ENCODE measurements at places on chromosomes 16 and 17.

DNA sequence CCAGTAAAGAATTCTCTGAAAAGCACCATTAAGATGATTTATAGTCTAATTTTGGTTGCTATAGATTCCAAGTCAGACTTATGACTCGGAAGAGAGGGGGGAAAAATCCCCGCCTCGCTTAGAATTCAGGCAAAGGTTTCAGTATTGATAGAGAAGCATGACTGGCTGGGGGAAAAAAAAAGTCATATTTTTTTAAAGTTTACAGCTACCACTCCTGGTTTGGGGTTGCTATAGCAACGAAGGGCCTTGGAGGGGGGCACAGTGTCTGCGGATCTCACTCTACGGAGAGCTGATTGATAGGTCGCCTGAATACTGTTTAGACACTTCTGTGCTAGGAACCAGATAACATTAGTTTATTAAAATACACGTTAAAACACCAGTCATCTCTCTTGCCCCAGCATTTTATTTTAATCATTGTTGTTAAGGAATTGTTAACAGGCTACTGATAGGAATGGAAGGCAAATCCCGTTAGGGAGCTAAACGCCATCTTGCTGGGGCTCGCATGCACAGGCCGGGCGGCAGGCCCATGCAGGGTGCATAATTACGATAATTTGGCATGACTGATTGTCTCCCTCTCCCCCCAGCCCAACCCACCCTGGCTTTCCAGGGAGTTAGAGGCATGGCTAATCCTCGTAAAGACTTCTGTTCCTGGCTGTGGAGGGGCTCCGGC is 380.0 kb upstream of the XYLT1 start:
- no peaks in the 10 kb centered on the region for H3K36me3 ChIP-seq
- H3K27me3 ChIP-seq: no peaks in the 10 kb centered on the region
- no peak overlapping the region for H3K27ac ChIP-seq
- H3K4me3 ChIP-seq: no peak overlapping the region
- H3K4me1 ChIP-seq: no peaks in the 10 kb centered on the region
- DNase-seq: no peak

GRCh38 chr17:77373299-77374169 is 232.8 kb downstream of the SEC14L1 start:
- H3K36me3 ChIP-seq: no peaks in the 10 kb centered on the region
- peak; percentile 51 for DNase-seq
- no peaks in the 10 kb centered on the region for H3K27me3 ChIP-seq
- peaks cover 72% of the 10 kb centered on the region for H3K4me1 ChIP-seq
- H3K27ac ChIP-seq: peak overlapping the region; percentile 82
- H3K4me3 ChIP-seq: peak overlapping the region; percentile 94

DNA sequence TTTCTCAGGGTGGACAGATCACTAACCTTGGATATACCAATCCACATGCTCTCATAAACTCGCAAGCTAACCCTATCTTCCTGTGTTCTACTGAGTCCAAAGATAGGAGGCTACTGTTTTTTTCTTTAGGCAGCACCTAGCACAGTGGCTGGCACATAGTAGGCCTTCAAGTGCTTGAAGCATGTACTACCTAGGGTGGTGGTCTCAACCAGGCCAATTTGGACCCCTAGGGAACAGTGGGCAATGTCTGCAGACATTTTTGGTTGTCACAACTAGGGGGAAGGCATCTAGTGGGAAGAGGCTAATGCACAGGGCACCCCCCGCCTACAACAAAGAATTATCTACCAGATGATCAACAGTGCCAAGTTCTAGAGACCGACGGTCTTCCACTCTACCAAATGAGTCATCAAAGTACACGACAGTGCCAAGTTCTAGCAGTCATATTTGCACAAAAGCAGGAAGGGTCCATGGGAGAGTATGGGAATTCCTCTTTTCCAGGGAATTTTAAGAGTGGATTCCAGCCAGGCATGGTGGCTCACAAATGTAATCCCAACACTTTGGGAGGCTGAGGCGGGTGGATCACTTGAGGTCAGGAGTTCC is 390.3 kb downstream of the SLC39A11 start:
- no peaks in the 10 kb centered on the region for H3K36me3 ChIP-seq
- H3K27ac ChIP-seq: no peak overlapping the region
- no peaks in the 10 kb centered on the region for H3K4me1 ChIP-seq
- H3K27me3 ChIP-seq: no peaks in the 10 kb centered on the region
- DNase-seq: no peak

DNA sequence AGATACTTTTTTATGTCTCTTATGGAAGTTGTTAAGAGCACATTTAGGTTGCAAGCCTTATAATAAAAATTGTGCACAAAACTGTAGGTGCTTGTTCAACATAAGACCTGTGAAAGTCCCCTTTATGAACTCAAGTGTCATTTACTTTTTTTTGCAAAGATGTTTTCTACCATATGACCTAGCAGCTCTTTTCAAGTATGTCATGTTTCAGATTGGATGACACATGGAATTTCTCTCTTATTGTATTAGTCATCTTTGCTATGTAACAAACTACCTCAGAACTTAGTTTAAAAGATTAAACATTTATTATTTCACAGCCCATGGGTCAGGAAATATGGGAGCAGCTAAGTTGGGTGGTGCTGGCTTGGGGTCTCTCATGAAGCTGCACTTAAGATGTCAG is 57.9 kb downstream of the PHKB start:
- no peak for DNase-seq
- no peak overlapping the region for H3K27ac ChIP-seq
- no peaks in the 10 kb centered on the region for H3K27me3 ChIP-seq
- no peak overlapping the region for H3K4me3 ChIP-seq
- H3K4me1 ChIP-seq: peaks cover 12% of the 10 kb centered on the region

GRCh38 chr16:85984231-85984880 is 85.4 kb downstream of the IRF8 start:
- DNase-seq: no peak
- H3K27ac ChIP-seq: no peak overlapping the region
- no peak overlapping the region for H3K4me3 ChIP-seq
- H3K4me1 ChIP-seq: no peaks in the 10 kb centered on the region
- H3K27me3 ChIP-seq: no peaks in the 10 kb centered on the region
- H3K36me3 ChIP-seq: no peaks in the 10 kb centered on the region

DNA sequence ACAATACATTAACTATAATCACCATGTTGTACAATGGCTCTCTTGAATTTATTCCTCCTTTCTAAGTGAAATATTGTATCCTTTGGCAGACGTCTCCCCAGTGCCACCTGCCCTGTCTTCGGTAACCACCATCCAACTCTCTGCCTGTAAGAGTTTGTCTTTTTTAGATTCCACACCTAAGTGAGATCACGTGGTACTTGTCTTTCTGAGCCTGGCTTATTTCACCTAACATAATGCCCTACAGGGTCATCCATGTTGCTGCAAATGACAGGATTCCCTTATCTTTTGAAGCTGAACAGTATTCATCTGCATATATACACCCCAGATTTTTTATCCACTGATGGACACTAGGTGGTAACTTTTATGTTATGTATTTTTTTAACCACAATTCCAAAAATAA is 24.2 kb downstream of the ORC6 start:
- H3K4me3 ChIP-seq: no peak overlapping the region
- no peak for DNase-seq
- H3K27ac ChIP-seq: no peak overlapping the region
- H3K36me3 ChIP-seq: no peaks in the 10 kb centered on the region

- H3K27me3 ChIP-seq: peaks cover 15% of the 10 kb centered on the region
- DNase-seq: no peak
- peaks cover 12% of the 10 kb centered on the region for H3K36me3 ChIP-seq
- no peak overlapping the region for H3K27ac ChIP-seq
Measured at GRCh38 chr17:8927395-8927794, 38.1 kb downstream of the PIK3R5 start.

- peak overlapping the region; percentile 50 for H3K4me3 ChIP-seq
- DNase-seq: no peak
- H3K36me3 ChIP-seq: no peaks in the 10 kb centered on the region
- no peak overlapping the region for H3K27ac ChIP-seq
- peaks cover 81% of the 10 kb centered on the region for H3K27me3 ChIP-seq
Measured at GRCh38 chr16:67001726-67002125, 13.3 kb downstream of the CES4A start.

- H3K27me3 ChIP-seq: no peaks in the 10 kb centered on the region
- no peaks in the 10 kb centered on the region for H3K36me3 ChIP-seq
- no peak overlapping the region for H3K27ac ChIP-seq
- no peak overlapping the region for H3K4me3 ChIP-seq
- peak; percentile 6 for DNase-seq
- peaks cover 24% of the 10 kb centered on the region for H3K4me1 ChIP-seq
Measured at GRCh38 chr17:40551091-40551878, 14.0 kb downstream of the CCR7 start.

GRCh38 chr17:74568106-74568873 is 981 bp upstream of the CD300H start:
- no peak overlapping the region for H3K4me3 ChIP-seq
- no peak overlapping the region for H3K27ac ChIP-seq
- no peaks in the 10 kb centered on the region for H3K36me3 ChIP-seq
- DNase-seq: no peak
- peaks cover 13% of the 10 kb centered on the region for H3K27me3 ChIP-seq

DNA sequence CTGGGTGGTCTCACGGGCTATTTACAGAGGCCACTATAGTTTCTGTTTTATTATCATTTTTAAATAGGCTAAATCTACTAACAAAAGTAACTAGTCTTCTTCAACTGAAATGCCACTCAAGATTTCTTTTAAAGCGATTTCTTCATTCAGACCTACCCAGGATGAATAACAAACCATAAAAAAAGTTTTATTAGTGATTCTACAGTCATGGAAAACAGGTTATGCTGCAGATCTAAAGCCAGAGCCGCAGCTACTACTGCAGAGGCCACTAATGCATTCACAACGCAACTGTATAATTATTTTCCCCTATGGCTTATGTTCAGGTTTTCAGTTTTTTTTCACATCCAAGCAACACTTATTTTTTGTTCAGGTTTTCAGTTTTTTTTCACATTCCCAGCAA is 136.2 kb upstream of the AXIN2 start:
- H3K27me3 ChIP-seq: peaks cover 9% of the 10 kb centered on the region
- no peak overlapping the region for H3K27ac ChIP-seq
- no peak for DNase-seq
- H3K36me3 ChIP-seq: no peaks in the 10 kb centered on the region
- H3K4me3 ChIP-seq: peak overlapping the region; percentile 49

- H3K4me1 ChIP-seq: peaks cover 11% of the 10 kb centered on the region
- no peak overlapping the region for H3K27ac ChIP-seq
- H3K4me3 ChIP-seq: no peak overlapping the region
- no peak for DNase-seq
- H3K27me3 ChIP-seq: peaks cover 25% of the 10 kb centered on the region
- H3K36me3 ChIP-seq: no peaks in the 10 kb centered on the region
Measured at GRCh38 chr16:28068976-28069375, 5.5 kb upstream of the GSG1L start.

DNA sequence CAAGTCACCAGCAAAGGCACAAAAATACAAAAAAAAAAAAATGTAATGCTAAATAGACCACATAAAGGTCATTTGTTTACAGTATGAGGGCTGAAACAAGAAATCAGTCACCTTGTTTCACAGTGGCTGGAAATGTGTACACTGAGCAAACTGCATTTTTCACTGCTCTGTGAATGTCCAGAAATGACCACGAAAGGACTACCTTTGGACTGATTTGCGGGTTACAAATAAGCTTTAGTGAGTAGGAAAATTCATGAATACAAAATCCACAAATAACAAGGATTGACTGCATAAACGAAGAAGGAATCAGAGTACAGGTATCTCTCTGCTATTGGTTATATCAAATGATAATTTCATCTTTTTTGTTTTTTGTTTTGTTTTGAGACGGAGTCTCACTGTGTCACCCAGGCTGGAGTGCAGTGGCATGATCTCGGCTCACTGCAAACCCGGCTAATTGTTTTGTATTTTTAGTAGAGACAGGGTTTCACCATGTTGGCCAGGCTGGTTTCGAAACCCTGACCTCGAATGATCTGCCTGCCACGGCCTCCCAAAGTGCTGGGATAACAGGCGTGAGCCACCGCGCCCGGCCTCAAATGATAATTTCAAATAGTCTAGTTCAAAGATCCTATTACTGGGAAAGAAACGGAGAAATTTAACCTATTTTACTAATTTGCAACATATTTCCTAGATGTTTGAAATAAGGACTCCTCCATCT is 30.5 kb downstream of the CYTH1 start:
- H3K4me1 ChIP-seq: peaks cover 15% of the 10 kb centered on the region
- no peak for DNase-seq
- H3K36me3 ChIP-seq: no peaks in the 10 kb centered on the region
- H3K27ac ChIP-seq: peak overlapping the region; percentile 75

GRCh38 chr17:17872547-17873345 is 36.0 kb upstream of the SREBF1 start:
- no peaks in the 10 kb centered on the region for H3K36me3 ChIP-seq
- DNase-seq: no peak
- H3K4me1 ChIP-seq: peaks cover 49% of the 10 kb centered on the region
- no peak overlapping the region for H3K27ac ChIP-seq

DNA sequence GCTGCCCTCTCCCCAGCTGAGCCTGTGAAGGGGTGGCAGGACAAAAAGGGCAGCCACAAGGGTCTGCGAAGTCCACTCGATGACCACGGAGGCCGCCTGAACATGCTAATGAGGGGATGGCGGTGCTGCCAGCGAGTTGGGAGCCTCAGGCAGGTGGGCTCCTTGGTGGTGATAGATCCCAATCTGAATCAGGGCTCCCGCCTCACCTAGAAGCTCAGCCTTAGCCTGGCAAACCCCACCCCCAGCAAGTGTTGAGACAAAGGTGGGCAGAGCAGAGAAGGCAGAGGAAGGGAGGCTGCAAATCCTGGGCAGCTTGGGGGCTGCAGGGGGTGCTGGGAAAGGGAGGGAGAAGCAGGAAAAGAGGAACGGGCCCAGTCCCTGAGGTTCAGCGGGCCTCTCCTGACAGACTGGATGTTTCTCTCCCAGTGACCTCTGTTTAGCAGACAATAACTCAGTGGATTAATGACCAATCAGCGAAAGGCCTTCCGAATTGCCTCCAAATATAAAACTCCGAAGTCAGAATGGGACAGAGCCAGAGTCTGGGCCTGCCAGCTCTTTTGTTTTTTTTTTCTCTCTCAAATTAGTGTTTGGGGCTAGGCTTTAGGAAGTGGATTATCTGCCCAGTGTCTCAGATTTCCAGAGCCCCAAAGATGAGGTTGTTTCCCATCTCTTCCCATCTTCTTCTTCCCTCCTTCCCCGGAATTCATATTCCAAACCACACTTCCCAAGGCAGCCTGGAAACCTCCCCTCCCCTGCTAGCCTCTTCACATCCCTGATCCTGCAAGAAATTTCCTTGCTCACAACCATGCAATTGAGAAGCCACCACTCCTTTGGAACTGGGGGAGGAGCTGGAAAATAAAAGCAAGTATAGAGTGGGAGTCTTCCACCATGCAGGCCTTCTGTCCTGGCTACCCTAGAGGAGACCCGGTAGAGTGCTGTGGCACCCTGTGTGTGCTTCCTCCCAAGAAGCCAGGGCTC is 15.2 kb upstream of the HOXB2 start:
- peaks cover 90% of the 10 kb centered on the region for H3K27me3 ChIP-seq

DNA sequence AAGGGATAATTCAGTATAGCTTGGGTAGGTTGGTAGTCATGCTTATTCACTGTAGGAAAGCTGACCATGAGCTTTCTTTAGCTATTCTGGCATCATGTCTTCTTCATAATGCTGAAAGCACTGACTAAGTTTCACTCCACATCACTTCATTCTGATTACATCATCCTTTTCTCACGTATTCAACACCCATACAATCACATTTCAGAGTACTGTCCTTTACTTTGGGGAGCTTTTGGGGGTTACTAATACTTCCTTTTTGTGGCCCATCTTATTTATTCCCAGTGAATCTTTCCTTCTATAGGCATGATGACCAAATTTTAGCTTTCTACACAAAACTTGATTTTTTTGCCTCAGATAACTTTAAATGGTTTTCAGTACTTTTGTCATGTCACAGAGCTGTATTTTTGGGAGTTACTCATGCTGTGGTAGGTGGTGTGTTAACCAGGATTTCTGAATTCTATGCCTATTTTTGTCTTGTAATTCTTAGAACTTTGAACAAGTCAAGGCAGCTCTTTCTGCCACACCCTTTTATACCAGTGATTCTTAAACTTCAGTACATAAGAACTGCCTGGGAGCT is 23.5 kb downstream of the TADA2A start:
- peak overlapping the region; percentile 10 for H3K27ac ChIP-seq
- DNase-seq: no peak
- H3K27me3 ChIP-seq: no peaks in the 10 kb centered on the region
- peaks cover 29% of the 10 kb centered on the region for H3K36me3 ChIP-seq

All from WTC11 (cell line).